ENCODE measurements at places on chromosomes 2 and 18. TPM values are rescaled to one million over a fixed set of nuclear protein-coding genes. Genes with fewer than 3 reads are reported as not detected.

The RNF152 gene
- 14.6 TPM for total RNA-seq

The CXCR4 gene
- total RNA-seq, result 67.5 TPM

DNA sequence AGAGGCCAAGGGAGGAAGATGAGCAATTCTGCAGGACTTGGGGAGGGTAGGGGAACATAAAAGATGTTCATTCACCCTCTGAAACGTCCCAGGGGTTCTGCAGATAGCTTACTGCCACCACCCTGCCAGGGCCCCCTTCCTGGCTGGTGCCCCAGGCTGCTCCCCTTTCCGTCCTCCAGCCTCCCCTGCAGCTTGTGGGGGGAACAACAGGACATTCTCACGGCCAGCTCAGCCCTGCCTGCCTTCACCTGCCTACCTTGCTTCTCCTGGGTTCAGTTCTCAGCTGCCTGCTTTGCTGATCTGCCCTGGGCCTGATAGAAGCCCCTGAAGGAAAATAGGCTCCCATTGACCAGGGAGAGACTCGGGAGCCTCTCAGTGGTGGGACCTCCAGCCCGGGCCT, 251.1 kb downstream of the CELF4 start:
- DNase-seq, result no peak

DNA sequence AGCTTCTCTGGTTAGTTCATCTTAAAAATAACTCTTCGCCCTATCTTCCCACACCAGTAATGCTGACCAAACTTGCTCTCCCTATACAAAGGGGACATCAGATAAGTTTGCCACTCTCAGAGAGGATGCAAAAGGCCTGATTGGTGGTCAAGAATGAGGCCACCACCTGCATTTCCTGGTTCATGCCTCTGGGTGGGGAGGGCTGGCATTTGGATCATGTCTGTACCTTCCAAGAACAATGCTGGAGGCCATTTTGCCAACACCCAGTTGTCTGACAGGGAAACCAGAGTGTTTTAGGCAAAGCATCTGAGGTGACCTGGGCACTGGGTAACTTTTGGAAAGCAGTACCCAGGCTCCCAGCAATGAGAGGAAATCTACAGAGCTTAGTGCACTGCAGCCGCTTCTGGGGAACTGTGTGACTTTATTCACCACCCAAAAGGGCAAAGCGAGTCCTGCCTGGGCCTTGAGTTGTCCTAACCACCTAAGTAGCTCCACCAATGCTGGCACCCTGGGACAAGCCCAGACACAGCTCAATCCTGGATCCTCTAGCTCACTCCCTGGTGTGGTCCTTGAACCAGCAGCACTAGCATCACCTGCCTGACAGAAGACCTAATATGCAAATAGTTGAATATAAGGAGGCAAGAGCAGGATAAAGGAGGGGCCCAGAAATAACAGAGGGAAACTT, 35.1 kb downstream of the CAPN13 start:
- DNase-seq, result no peak

The UPP2 gene
- not detected for total RNA-seq

The ASB18 gene
- not detected for total RNA-seq

All from upper lobe of left lung (tissue), 6 donors.